ENCODE measurements at places on chromosomes 6 and 20. TPM values are rescaled to one million over a fixed set of nuclear protein-coding genes. Genes with fewer than 3 reads are reported as not detected.

The PSORS1C1 gene
- 0.52 TPM for total RNA-seq

The HNF4A gene
- not detected for total RNA-seq

The TBX18 gene
- total RNA-seq: not detected

The TCP1 gene
- total RNA-seq: 348 TPM

The CDSN gene
- total RNA-seq: not detected

DNA sequence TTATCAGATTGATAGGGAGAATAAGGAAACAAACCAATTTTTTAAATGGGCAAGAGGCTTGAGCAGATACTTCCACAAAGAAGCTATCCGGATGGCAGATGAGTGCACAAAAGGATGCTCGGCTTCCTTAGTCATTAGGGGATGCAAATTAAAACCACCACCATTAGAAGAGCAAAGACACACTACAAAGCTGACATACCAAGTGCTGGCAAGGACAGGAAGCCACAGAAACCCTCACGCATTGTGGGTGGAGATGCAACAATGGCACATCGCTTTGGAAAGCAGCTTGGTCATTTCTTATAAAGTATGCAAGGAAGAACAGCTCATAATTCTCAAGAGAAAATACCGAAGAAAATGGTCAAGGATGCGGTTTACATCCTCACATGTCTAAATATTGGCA, 19.8 kb downstream of the BFSP1 start:
- H3K27me3 ChIP-seq: no peaks in the 10 kb centered on the region
- no peaks in the 10 kb centered on the region for H3K36me3 ChIP-seq
- DNase-seq: no peak
- no peak overlapping the region for H3K27ac ChIP-seq
- no peaks in the 10 kb centered on the region for H3K4me1 ChIP-seq

GRCh38 chr6:107982486-107982885, 24.5 kb upstream of the SEC63 start:
- H3K4me3 ChIP-seq: no peak overlapping the region
- no peak for DNase-seq
- no peaks in the 10 kb centered on the region for H3K36me3 ChIP-seq
- no peak overlapping the region for H3K27ac ChIP-seq

DNA sequence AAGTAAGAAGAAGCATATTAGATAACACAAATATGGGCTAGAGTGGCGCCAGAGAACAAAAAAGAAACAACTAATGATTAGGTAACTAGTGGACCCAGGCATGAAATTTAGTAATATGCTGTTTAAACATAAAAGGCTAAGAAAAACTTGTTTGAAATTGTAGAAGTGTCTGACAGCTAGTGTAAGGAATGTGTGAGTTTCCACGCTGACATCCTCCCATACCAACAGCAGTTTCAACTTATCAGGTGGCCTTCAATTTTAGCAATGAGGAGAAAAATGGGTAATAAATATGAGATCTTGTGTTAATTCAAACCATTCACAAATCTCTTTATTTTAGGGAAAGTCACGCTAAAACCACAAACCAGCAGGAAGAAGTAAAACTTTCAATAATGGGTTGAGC, 440.2 kb upstream of the FLRT3 start:
- H3K27ac ChIP-seq: no peak overlapping the region
- no peaks in the 10 kb centered on the region for H3K36me3 ChIP-seq
- H3K4me1 ChIP-seq: no peaks in the 10 kb centered on the region
- no peaks in the 10 kb centered on the region for H3K27me3 ChIP-seq

DNA sequence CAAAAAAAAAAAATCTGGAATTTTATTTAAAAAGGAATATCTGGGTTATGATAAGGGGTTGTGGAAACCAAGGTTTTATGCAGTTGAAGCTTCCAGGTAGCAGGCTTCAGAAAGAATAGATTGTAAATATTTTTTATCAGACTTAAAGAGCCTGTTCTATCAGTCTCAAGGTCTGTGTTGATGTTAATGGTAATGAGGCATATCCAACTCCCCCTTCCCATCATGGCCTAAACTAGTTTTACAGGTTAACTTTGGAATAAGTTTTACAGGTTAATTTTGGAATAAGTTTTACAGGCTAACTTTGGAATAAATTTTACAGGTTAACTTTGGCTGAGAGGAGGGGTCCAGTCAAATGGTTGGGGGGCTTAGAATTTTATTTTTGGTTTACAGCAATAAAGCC, 92.4 kb downstream of the CD24 start:
- no peaks in the 10 kb centered on the region for H3K27me3 ChIP-seq
- H3K36me3 ChIP-seq: no peaks in the 10 kb centered on the region
- peaks cover 9% of the 10 kb centered on the region for H3K4me1 ChIP-seq
- H3K4me3 ChIP-seq: no peak overlapping the region

- no peak overlapping the region for H3K27ac ChIP-seq
- no peak overlapping the region for H3K4me3 ChIP-seq
- no peaks in the 10 kb centered on the region for H3K4me1 ChIP-seq
- DNase-seq: no peak
- H3K36me3 ChIP-seq: no peaks in the 10 kb centered on the region
- no peaks in the 10 kb centered on the region for H3K27me3 ChIP-seq
Measured at GRCh38 chr6:1749041-1749440, 139.3 kb downstream of the FOXC1 start.

- no peak overlapping the region for H3K27ac ChIP-seq
- H3K36me3 ChIP-seq: no peaks in the 10 kb centered on the region
- no peaks in the 10 kb centered on the region for H3K4me1 ChIP-seq
- H3K4me3 ChIP-seq: no peak overlapping the region
- H3K27me3 ChIP-seq: no peaks in the 10 kb centered on the region
- no peak for DNase-seq
Measured at GRCh38 chr6:152404936-152405595, 232.1 kb downstream of the SYNE1 start.

- H3K27ac ChIP-seq: no peak overlapping the region
- H3K4me3 ChIP-seq: no peak overlapping the region
- H3K36me3 ChIP-seq: no peaks in the 10 kb centered on the region
- DNase-seq: no peak
- no peaks in the 10 kb centered on the region for H3K4me1 ChIP-seq
Measured at GRCh38 chr6:159302594-159302992, 133.4 kb downstream of the FNDC1 start.

DNA sequence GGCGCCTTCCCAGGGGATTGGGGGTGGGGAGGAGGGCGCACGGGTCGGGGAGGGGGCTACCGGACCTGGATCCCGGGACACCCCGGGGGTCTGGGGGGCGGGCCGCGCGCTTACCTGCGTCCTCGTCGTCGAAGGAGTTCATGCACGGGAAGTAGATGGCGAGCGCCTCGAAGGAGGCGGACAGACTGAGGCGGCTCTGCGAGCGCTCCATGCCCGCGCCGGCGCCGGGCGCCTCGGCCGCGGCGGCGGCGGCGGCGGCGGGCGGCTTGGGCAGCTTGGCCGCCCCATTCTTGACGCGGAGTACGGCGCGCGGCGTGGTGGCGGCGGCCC, 320 bp downstream of the RIMS4 start:
- H3K36me3 ChIP-seq: no peaks in the 10 kb centered on the region
- peak overlapping the region; percentile 76 for H3K4me3 ChIP-seq
- H3K27me3 ChIP-seq: peaks cover 6% of the 10 kb centered on the region
- DNase-seq: peak; percentile 54
- peaks cover 2% of the 10 kb centered on the region for H3K4me1 ChIP-seq
- H3K27ac ChIP-seq: no peak overlapping the region
